ENCODE measurements at places on chromosomes 12 and 14.

DNA sequence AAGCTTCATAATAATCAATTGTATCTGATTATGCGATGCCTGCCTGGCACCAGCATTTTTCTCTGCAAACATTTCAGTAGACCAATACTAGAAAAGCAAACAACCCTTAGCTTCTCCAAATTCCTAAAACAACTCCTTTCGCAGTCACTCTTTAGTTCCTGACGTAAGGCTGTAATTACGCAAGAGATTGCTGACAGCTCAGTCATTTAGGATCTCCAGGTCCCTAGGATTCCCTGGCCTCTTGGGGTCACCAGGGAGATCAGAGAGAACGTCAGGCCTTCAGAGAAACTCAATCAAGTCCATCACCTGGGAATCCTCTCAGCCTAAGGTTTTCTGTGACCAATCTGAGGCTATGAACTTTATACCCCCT lies 390.6 kb downstream of the PAWR start:
- DNase-seq: no peak

DNA sequence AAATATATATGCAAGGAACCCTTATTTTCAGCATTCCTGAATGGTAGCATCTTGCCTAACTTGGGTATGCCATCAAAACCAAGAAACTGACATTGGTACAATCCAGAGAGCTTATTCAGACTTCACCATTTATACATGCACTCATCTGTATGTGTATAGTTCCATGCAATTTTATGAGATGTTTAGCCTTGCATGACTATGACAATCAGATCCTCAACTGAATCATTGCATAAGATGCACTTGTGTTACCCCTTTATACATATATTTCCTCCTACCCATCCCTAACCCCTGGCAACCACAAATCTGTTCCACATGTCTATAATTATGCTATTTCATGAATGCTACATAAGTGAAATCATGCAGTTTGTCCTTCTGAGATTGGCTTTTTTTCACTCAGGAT lies 37.0 kb upstream of the PPFIBP1 start:
- DNase-seq: no peak

DNA sequence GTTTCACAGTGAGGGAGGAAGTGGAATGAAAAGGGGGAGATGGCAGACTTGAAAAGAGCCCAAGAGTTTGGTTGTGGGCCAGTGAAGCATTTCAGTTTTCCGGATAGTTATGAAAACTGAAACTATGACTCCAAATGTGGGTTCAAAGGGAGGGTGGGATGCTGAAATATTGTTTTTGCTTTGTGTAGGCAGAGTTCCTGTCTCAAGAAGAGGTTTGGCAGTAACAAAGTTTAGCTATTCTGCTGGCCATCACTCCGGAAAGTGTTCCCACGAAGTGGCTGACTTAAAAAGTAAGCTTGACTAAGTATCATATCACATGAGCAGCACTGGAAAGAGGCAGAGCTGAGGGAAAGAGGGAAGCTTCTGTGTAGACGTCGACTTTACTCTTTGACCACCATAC lies 85.2 kb downstream of the CAND1 start:
- DNase-seq: no peak

DNA sequence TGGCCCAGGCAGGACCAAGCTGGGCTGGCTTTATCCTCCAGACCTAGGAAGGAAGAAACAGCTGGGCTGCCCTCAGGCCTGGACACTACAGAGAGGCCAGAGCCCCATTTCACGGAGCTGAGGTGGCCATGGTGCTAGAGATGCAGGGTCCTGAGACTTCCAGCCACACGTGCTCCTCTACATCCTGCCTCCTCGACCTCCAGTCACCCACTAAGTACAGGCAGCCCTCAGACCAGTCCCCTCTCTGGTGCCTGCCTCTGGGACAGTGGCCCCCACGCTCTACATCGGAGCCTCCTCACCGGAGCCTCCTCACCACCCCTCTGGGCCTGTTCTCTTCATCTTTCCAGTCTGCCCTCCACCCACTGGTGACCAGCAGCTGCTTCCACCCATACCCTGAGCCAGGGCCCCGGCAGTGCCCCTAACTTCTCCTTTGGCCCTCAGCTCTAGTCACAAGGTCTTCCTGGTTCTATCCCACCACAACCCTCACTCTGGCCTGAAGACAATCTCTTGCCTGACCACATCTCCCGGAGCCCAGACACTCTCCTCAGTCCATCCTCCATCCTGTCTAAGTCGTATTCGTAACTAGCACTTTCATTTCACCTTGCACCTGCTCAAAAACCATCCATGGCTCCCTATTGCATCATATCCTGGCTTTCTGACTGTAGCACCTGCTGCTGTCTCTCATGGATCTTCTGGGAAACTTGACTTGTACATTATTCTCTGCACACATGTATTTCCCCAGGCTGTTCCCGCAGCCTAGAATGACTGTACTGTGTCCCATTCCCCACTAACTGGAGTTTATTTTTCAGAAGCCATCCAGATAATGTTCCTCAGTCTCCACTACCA lies 43.9 kb downstream of the DIO3 start:
- DNase-seq: no peak

GRCh38 chr12:131677699-131678098 lies 33.2 kb upstream of the SFSWAP start:
- DNase-seq: no peak

DNA sequence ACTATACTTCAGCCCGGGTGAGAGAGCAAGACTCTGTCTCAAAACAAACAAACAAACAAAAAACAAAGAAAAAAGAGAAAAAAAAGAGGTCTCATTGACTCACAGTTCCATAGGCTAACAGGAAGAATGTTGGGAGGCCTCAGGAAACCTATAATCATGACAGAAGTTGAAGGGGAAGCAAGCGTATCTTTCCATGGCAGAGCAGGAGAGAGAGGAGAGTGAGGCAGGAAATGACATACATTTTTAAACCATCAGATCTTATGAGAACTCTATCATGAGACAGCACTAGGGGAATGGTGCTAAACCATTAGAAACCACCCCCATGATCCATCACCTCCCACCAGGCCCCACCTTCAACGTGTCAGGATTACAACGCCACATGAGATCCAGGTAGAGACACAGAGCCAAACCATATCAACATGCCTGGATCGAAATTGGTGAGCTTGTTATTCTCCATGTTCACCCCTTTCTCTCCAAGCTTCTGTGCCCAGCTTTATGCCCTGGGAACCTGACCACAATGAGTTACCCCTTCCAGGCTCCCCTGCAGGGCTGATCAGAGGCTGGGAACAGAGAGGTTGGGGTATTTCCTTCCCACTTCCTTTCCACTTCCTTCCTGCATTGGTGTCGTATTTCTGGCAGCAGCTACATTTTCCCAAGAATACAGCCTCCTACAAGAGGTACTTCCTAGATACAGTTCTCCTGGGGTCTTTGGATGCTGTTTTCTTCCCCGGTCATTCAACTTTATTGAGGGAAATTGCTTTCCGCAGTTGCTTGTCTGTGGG lies 219.3 kb upstream of the FLRT2 start:
- no peak for DNase-seq

GRCh38 chr12:22670762-22671161 lies 45.8 kb downstream of the ETNK1 start:
- no peak for DNase-seq

DNA sequence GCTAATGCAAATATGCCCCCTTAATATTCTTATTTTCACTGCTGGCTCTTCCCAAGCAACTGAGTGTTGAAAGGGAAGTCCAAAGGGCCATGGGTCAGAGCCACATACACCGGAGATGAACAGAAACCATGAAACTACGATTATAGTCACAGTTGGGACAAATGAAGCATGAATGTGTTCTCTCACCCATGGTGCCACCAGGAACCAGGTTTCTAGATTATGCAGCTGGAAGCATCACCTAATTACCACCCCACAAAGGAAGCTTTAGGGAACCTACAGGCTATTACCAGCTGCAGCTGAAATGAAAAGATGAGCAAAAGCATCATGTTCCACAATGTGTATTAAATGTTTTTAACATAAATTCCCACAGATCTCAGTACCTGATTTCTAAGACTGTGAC lies 15.4 kb downstream of the TMTC1 start:
- no peak for DNase-seq

DNA sequence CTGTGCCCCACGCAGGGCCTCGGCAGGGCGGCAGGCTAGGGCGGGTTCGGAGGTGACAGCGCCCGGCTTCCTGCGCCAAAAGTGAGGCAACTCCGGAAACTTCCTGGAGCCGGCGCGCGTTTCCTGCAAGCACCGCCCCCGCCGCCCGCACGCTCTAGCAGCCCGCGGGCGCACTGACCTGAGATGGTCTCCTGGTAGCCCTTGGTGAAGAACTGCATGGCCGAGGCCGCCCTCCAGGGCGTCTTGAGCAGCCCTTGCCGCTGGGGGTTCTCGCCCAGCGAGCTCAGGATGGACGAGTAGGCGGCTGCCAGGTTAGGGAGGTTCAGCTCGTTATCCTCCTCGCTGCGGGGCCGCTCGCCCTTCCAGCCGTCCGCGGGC lies 494 bp downstream of the GCH1 start:
- DNase-seq: peak; percentile 27

DNA sequence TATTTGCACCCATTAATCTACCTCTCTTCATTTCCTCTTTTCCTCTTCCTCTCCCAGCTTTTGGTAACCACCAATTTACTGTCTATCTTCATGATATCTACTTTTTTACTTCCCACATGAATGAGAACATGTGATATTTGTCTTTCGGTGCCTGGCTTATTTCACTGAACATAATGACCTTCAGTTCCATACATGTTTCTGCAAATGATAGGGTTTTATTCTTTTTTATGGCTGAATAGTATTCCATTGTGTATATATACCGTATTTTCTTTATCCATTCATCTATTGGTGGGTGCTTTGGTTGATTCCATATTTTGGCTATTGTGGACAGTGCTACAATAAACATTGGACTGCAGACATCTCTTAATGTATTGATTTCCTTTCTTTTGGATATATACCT lies 49.0 kb upstream of the STRN3 start:
- DNase-seq: no peak

- DNase-seq: no peak
Measured at GRCh38 chr12:45670346-45671065, 59.0 kb upstream of the ARID2 start.

GRCh38 chr14:60636879-60637478 lies 12.3 kb downstream of the SIX1 start:
- DNase-seq: no peak

GRCh38 chr14:103693515-103693914 lies 21.7 kb downstream of the XRCC3 start:
- no peak for DNase-seq

GRCh38 chr12:71646512-71646911 lies 17.1 kb downstream of the ZFC3H1 start:
- no peak for DNase-seq

GRCh38 chr14:55519473-55520080 lies 60.4 kb upstream of the KTN1 start:
- DNase-seq: no peak

- no peak for DNase-seq
Measured at GRCh38 chr12:124487066-124487833, 80.2 kb downstream of the NCOR2 start.

DNA sequence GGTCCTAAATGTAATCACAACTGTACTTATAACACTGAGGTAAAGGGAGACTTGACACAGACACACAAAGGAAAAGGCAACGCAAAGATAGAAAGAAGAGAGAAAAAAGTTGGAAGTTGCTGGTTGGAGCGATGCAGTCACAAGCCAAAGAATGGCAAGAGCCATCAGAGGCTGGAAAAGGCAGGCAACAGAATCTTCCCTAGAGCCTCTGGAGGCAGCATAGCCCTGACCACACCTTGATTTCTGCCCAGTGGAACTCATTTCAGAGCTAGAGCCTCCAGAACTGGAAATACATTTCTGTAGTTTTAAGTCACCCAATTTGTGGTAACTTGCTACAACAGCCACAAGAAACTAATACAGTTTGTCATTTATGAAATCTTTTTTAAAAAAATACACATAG lies 89.2 kb downstream of the PUS7L start:
- no peak for DNase-seq

DNA sequence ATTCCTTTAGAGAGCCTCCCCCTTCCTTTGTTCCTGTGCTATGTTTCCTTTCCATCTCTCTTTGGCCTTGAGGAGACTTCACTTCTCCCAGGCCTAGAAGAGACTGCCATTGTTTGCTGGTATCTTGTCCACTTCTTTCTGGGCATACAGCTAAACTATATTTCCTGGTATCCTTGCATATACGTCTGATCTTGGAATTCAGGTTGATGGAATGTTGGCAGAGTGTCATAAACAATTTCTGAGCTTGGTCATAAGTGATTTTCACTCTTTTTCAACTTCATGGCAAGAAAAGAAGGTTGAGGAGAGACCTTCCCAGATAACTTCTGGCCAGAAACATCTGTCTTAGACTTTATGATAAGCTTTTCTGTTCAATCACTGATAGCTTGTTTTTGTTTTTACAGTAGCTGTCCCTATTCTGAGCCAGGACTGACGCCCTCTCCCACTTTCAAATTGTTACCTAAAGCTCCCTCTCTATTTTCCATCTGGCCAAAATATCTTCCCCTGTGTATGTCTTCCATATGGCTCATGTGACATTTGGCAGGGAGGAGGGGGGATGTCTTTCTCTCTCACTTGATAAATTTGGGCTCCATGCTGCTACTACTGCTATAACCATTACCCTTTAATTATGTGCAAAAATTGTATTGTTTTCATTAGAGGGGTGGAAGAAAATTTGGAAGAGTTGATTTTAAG lies 457.0 kb downstream of the ADAMTS20 start:
- DNase-seq: no peak

GRCh38 chr12:14958361-14959125 lies 2.9 kb downstream of the ARHGDIB start:
- no peak for DNase-seq

GRCh38 chr12:105538880-105539279 lies 208.4 kb downstream of the C12orf75 start:
- no peak for DNase-seq

- DNase-seq: no peak
Measured at GRCh38 chr14:60058087-60058486, 33.6 kb upstream of the PCNX4 start.

- no peak for DNase-seq
Measured at GRCh38 chr14:69357544-69358200, 40.4 kb downstream of the ERH start.

- peak; percentile 73 for DNase-seq
Measured at GRCh38 chr12:2641207-2641606, 153.6 kb upstream of the FKBP4 start.

GRCh38 chr12:124514145-124514995 lies 53.0 kb downstream of the NCOR2 start:
- no peak for DNase-seq

DNA sequence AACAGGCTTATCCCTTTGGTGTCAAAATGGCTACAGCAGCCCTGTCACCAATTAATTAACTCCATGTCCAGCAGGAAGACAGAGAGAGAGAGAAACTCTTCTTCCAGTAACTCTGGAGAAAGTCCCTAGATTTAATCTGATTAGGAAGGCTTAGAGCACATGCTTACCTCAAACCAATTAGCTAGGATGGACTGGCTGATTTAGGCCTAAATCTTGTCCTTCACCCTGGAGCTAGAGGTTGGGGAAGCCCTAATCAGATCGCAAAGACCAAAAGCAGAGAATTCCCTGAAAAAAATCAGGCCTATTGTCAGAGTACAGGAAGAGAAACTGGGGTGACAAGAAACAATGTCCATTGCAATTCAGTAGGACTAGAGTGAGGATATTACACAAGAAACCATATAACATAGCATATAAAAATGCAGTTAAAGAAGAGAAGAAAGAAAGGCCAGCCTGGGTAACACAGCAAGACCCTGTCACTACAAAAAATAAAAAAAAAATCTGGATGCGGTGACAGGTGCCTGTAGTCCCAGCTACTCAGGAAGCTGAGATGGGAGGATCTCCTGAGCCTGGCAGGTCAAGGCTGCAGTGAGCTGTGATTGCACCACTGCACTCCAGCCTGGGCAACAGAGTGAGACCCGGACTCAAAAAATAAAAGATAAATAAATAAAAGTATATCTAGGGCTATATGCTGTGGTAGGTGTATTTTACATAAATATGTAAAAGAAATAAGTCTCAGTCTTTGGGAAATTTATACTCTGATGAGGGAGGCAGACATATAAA lies 34.9 kb upstream of the TUBA1A start:
- DNase-seq: no peak

All from H54 (cell line).